ENCODE measurements at places on chromosomes 11 and 22.

DNA sequence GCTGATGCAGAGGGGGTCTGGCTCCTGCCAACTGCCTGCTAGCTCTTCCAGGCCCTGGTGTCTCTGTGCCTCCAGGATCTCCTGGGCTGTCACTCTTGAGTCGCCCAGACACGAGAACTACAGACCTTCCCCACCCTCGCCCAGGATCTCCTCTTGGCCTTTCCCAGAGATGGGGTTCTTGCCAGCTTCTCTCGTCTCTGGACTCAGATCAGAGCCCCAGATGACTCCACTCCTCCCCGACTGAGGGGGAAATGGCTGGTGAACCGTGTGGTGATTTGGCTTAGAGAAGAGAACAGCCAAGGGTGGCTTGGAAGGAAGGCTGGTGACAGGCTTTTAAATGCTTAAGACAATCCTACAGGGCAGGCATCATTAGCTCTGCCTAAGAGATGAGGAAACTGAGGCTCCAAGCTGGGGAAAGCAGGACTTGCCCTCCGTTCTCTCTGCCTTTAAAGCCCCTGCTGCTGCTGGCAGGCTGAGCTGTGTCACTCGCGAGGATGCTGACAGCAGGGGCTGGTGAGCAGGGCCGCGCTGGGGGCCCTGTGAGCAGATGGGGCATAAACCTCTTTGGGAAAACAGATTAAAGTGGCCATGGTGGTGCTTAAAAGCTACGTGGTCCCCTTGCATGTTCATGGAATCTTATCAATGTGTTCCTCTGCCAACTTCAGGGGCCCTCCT lies 90.3 kb upstream of the THY1 start:
- DNase-seq, result no peak

DNA sequence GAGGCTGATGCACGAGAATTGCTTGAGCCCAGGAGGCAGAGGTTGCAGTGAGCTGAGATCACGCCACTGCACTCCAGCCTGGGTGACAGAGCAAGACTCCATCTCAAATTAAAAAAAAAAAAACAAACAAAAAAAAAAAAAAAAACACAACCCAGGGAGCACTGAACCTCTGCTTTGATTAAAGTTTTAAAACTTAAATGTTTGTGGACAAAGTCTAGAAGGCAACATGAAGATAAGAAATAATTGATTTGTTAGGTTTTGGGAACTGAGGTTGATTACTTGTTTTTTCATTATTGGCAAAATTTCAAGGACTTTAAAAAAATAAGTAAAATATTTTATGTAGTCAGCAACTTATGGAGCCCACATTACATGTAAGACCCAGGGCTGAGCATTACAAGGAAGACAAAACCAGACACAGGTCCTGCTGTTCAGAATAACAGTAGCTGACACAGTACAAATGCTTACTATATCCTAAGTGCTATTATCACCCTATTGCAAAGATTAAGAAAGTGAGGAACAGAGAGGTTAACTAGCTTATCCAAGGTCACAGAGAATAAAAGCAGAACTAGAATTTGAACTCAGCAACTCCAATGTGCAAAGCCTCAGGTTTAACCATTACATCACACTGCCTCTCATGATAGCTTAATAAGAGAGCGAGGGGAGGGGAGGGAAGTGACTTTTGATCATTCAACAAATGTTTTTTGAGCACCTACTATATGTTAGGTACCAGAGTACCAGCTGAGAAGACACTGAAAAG lies 2.3 kb upstream of the CRY2 start:
- DNase-seq, result no peak

GRCh38 chr11:36251823-36252222 lies 37.4 kb downstream of the COMMD9 start:
- DNase-seq, result no peak

GRCh38 chr22:35065796-35066218 lies at the start of gene ISX:
ISX (plus strand) TSS chr22:35066158; CDS start chr22:35067088, 930 bp downstream.
- DNase-seq, result no peak

- DNase-seq, result no peak
Measured at GRCh38 chr11:125378083-125378482, 118.0 kb downstream of the FEZ1 start.

DNA sequence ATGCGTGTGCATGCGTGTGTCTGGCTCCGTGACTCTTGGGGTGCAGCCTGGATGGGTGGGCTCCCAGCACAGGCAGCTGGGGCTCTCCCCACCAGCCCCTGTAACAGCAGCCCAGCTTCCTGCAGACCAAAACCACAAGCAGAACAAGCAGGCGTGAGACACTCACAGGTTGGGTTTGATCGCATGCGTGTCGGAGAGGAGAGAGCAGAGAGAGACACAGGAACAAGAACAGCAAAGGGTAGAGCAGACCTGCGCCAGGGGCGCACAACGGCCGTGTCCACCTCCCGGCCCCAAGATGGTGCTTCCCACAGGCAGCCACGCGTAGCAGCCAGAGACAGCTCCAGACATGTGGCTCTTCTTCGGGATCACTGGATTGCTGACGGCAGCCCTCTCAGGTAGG lies at the start of gene CD6:
CD6 (plus strand) TSS at position 161 of the 400 bp plus-strand sequence; CDS start at position 347, 186 bp downstream.
- DNase-seq, result no peak

DNA sequence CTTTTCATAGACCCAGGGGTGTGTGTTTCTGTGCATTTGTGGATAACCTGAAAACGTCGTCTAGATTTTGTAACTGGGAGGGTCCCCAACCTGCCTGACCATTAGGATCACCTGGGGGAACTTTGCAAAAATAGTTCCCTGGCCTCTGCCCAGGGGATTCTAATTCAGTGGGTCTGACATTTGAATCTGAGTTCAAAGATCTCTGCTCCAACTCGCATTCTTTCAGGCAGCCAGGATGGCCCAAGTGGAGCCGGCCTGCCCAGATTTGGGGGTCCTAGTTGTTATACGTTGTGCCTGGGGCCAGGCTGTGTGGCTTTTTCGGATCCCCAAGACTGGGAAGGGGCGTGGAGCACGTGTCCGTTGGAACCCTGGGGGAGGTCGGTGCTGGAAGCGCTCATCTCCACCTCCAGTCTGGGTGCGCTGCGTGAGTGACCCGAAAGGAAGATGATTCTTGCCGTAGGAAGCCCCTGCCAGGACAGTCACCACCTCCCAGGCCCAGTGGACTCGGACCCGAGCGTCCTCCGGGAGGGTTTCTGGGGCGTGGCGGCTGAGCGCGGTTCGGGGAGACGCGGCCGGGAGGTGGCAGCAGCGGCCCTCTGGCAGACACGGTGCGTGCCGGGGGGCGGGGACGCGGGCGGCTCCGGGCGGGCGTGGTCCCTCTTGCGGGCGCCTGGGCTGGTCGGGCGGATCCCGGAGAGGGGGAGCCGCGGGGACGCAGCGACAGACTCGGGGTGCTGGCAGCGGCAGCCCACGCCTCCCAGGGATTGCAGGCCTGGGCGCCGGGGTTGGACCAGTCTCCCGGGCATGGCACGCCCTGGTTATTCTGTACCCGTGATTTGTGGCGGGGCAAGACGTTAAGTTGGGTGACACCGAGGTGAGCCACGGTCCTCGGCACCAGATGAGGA lies 29.2 kb upstream of the PLET1 start:
- peak; percentile 78 for DNase-seq

GRCh38 chr11:60130496-60130895 lies 42.0 kb downstream of the MS4A2 start:
- no peak for DNase-seq

DNA sequence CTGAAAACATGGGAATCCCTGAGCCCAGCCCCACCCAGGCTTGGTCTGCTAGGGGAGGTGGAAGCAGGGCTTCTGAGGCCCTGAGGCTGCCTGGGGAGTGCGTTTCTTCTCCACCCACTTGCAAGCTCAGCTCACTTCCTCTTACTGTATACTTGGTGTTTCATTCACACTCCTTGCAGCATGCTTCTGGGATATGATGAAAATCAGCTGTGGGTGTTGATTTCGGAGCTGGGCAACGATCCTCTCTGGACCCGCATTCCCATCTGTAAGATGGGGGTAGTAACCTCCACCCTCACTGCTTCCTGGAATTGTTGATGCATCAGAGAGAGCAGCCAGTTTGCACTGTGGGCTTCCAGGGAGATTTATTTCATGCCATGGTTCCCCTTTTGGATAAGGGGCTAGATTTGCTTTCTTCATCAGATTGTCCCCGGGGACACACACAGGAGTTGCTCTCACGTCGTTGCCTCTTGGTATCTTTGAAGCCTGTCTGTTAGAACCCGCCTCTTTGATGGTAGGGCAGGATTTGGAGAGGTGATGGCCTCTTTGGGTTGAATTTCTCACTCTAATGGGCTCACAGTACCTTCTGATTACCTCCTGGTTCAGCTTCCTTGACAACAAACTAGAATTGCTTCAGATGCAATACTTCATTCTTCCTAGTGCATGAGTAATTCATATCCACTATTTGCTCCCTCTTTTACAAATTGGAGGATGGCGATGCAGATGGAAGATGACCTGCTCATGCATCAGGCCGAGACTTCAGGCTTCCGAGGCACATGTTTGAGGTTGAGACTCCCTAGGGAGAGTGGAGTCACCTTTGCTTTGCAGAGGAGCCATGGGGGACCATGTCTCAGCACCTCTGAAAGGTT lies 40.4 kb downstream of the BCR start:
- no peak for DNase-seq

- DNase-seq, result no peak
Measured at GRCh38 chr11:1119604-1120146, 38.1 kb upstream of the MUC5AC start.

DNA sequence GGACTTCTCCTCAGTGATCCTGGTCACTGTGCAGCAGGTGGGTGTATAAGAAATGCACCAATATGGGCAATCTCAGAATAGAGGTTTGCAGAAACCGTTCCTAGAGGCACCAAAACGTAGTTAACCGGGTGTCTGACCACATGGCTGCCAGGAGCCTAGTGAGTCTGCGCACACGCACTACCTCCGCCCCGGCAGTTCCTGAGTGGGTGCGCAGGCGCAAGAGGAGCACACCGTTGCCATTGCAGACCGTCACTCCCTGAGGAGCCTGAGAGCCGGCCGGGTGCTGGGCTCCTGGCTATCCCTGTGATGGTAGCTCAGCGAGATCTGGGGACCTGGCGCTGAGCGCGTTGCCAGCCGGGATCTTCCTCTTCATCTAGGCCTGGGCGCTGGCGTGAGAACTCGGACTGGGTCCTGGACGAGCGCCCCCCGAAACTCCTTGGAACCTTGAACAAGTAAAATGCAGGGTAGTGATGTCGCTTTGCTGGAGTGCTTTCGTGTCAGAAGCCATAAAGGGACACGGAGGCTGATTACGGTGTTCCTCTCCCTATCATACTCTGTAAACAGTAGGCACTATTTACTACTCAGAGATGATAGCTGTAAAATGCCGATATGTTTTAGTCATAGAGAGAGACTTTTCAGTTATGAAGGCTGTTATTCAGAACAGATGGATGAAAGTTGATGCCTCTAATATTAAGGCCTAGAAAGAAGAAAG lies at the start of gene MS4A13:
MS4A13 (plus strand) TSS at position 249 of the 712 bp plus-strand sequence. CDS start 2,692 bp downstream, outside the sequence.
- DNase-seq, result no peak

DNA sequence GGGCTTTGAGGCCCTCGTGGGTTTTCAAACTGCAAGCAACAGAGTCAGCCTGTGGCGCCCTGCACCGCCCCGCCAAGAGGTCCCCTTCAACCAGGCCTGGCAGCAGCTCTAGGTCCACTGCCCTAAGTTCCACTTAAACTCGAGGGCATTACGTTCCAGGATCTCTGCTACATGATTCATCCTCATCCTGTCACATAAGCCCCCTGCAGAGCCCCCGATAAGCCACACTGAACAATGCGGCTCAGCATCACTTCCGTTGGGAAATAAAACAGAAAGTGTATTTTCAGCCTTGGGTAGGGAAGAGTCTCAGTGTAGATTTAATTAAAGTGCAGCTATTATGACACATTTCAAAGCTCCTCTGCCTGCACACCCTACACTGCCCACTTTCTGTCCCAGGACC lies 24.6 kb downstream of the SULT4A1 start:
- DNase-seq, result no peak

GRCh38 chr11:46338988-46339666 lies 8.1 kb upstream of the DGKZ start:
- no peak for DNase-seq

DNA sequence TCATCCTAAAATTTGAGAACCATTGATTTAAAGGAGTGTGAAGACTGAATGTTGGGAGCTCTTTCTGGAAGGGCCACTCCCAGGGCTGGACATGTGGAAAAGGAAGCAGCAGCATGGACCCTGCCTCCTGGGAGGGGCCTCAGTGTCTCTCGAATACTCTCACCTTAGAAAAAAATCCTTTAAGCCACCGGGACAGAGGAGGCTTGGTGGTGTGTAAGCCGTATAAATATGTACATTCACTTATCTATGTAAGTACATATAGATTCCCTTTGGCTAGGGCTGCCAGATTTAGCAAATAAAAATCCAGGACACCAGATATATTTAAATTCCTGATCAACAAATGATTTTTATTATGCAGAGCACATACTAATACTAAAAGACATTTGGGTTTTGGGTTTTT lies 17.6 kb downstream of the NTM start:
- DNase-seq, result no peak

GRCh38 chr22:31852691-31853421 lies 91.5 kb upstream of the YWHAH start:
- DNase-seq, result no peak

Measured in cortex of kidney (tissue), 1 donor.